ENCODE measurements at places on chromosomes 12 and 14.

DNA sequence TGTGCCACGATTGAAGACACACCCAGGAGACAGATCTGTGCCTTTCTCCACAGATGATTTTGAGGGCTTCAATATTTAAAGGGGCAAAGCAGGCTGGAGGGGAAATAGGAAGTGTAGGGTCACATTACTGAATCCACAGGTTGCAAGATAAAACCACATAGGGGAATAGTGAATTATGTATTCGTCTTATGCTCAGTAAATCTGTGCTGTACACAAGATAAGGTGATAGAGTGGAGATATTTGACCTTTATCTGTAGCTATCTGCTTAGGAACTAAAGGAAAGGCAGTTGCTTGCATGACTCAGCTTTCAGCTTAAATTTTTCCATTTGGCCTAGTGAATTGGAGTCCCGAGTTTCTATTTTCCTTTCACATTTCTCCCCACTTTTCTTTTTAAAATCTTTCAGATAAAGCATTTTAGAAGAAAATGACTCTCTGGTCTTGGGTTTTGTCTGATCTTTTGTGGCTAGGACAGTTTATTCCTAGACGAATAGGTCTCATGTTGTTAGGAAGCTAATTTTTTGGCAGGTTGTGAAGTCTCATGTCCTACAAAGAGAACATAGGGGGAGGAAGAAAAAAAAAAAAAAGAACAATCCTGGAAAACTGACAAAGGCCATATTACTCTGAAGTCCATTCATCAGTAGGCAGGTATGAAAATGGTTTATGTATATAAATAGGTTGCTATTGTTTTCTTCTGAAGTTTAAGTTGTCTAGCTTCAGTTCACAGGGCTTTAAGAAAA, 55.4 kb downstream of the FBXO33 start:
- DNase-seq = no peak
- H3K27ac ChIP-seq = peak overlapping the region; percentile 26
- peaks cover 11% of the 10 kb centered on the region for H3K4me1 ChIP-seq
- no peak overlapping the region for H3K4me3 ChIP-seq
- no peaks in the 10 kb centered on the region for H3K36me3 ChIP-seq

- H3K36me3 ChIP-seq = no peaks in the 10 kb centered on the region
- DNase-seq = no peak
- peaks cover 10% of the 10 kb centered on the region for H3K27me3 ChIP-seq
- H3K27ac ChIP-seq = no peak overlapping the region
These were observed 64.9 kb upstream of the PCED1B start for GRCh38 chr12:47014474-47014873.

GRCh38 chr12:108768591-108769500, 37.5 kb upstream of the CORO1C start:
- peaks cover 4% of the 10 kb centered on the region for H3K27me3 ChIP-seq
- H3K36me3 ChIP-seq = no peaks in the 10 kb centered on the region
- DNase-seq = peak; percentile 34
- no peak overlapping the region for H3K27ac ChIP-seq
- H3K4me1 ChIP-seq = peaks cover 5% of the 10 kb centered on the region
- H3K4me3 ChIP-seq = peak overlapping the region; percentile 29

- DNase-seq = no peak
- no peak overlapping the region for H3K27ac ChIP-seq
- H3K36me3 ChIP-seq = peaks cover 1% of the 10 kb centered on the region
- H3K4me3 ChIP-seq = no peak overlapping the region
- peaks cover 8% of the 10 kb centered on the region for H3K4me1 ChIP-seq
These were observed 142.0 kb upstream of the PELI2 start for GRCh38 chr14:55976219-55976618.

DNA sequence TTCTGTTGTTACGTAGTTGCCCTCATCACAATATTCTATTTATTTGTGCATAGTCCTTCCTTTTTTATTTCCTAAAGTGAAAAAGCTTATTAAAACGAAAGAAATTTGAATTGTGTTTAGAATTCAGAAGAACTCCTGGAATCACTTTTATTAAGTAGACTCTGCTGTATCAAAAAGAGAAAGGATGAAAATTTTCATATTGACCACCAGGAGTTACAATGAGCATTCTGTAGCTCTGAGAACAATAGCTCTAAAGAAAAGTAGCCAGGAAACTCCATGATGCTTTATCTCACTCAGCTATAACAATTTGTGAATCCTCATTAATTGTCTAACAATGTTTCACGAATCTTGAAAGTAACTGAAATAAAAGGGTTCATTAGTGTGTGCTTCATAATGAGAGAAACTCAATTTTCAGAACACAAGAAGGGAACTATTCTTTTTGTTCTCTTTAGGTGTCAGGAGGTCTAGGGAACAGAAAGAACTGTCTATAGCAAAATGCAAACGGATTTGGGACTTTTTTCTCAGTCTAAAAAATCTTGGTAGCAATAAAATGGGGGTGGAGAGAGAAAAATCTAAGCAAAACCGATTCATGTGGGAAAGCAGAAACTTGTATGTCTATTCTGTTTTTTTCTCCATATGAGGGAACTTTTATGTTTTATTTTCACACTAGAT, 19.3 kb downstream of the ASCL1 start:
- H3K27ac ChIP-seq = no peak overlapping the region
- no peaks in the 10 kb centered on the region for H3K36me3 ChIP-seq
- DNase-seq = no peak
- no peak overlapping the region for H3K4me3 ChIP-seq
- peaks cover 11% of the 10 kb centered on the region for H3K27me3 ChIP-seq

DNA sequence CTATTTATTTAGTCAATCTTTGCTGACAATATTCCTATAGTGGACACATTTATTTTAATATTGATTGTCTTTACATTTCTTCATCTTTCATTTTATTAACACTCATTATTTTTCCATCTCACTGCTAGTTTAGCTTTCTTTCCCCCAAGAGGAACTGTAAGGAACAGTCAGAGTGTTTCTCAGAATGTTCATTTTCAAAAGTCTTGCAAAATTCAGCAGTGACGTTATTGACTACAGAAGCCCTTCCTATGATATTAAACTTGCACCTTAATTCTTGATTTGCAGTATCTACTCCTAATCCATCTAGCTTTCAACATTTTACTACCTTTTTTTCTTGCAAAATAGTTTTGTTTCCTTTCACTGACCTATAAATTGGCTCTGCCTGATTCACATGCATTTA, 13.0 kb downstream of the CLEC2B start:
- H3K27me3 ChIP-seq = no peaks in the 10 kb centered on the region
- H3K4me3 ChIP-seq = no peak overlapping the region
- DNase-seq = no peak

- peak; percentile 40 for DNase-seq
- H3K27ac ChIP-seq = no peak within 1 kb of the TSS
- peak within 1 kb of the TSS; percentile 68 for H3K4me3 ChIP-seq
- H3K4me1 ChIP-seq = peaks cover 27% of the 10 kb centered on the region
- H3K27me3 ChIP-seq = peaks cover 62% of the 10 kb centered on the region
These were observed at the start of gene PIANP for GRCh38 chr12:6700646-6701051. PIANP (minus strand) TSS chr12:6700815; CDS start chr12:6698061, 2,754 bp downstream.

DNA sequence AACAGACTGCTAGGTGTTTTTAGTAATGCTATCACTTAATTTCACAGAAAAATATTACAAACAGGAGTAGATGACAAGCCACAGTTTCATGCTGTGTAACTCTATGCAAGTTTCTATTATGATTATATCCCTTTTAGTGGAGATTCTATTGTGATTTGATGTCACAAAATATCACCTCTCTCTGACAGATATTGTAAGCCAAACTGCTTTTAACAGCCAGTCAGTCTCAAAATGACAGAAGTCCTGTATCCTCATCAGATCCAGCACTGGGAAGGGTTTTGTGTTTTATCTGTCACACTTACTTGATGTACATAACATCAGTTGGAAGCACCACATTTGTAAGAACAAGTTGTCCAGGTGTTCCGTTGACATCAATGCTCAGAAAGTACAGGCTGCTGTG, 164.8 kb downstream of the DERA start:
- H3K27ac ChIP-seq = no peak overlapping the region
- no peaks in the 10 kb centered on the region for H3K27me3 ChIP-seq
- no peaks in the 10 kb centered on the region for H3K36me3 ChIP-seq
- H3K4me3 ChIP-seq = no peak overlapping the region
- DNase-seq = no peak
- H3K4me1 ChIP-seq = no peaks in the 10 kb centered on the region

GRCh38 chr12:119725523-119725922, 57.6 kb downstream of the PRKAB1 start:
- no peaks in the 10 kb centered on the region for H3K27me3 ChIP-seq
- no peaks in the 10 kb centered on the region for H3K36me3 ChIP-seq
- H3K4me1 ChIP-seq = no peaks in the 10 kb centered on the region
- H3K4me3 ChIP-seq = no peak overlapping the region

Data from activated naive CD8-positive, alpha-beta T cell treated with anti-CD3 and anti-CD28 coated beads, Interleukin-2, amount 50 U/mL, for 24 hours (primary cell).